ENCODE measurements at places on chromosomes 7 and 10.

DNA sequence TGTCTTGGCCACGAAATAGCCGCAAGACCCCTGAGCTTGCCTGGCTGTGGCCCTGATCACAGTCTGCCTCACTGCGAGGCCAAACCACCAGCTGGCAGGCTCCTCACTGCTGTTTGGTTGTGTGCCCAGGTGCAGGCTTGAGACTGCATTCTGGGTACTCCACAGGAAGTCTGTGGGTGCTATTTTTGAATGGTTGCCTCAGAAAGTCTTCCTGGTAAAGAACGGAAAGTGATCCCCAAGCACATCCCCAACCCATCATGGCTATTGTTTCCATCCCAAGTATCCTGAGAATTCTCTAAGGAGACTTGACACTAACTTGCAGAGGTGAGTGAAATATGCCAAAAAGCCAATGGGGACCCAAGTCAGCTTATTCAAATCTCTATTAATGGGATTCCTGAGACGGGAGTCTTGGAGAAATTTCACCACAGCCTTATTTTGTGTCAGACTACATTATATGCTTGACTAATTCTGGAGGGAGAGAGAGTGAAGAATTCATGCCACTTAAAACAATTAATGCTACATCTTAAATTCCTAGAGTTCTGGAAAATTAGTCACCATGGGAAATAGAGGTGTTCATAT lies 170.9 kb downstream of the RAMP3 start:
- DNase-seq: no peak

DNA sequence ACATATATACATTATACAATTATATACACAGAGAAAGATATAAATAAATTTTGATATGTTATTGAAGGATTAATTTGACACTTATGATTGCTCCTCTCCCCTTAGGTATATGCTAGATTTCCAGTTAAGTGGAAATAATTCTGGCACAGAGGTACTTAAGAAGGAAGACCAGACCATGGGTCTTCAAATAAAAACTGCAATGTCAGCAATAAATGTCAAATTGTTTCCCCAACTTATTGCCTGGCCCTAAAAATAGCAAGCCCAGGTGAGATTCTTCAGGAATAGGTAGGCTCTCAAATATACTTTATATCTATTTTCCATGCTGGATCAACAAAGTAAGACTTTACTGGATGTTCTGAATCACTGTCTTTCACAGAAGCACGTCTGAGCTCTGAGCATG lies 551.3 kb upstream of the STEAP1 start:
- DNase-seq: no peak

DNA sequence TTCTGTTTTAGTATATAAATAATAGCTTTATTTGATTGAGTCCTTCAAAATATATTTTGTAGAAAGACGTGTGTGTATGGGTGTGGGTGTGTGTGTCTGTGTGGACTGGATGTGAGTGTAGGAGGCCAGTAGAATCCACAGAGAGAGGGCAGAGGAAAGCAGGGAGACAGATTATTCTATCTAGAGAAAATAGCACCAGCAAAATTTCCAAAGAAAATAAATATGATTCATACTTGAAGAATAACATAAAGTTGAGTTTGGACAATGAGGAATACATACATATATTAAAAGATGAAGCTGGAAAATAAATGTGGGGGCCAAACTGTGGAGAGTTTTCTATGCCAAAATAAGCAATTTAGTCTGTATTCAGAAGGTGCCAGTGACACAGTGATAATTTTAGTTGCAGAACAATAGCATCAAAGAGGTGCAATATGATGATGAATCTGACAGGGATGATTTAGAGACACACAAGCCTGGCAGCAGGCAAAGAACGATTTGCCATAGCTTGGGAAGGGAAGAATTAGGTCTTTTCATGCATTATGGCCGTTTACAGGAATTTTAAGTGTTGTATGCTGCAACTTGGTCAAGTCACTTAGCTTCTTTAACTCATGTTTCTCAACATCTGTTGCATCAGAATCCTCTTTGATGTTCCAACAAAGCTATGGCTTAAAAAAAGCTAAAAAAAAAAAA lies 121.3 kb downstream of the SEMA3A start:
- DNase-seq: no peak

GRCh38 chr7:2120841-2121830 lies 111.6 kb downstream of the MAD1L1 start:
- no peak for DNase-seq

- no peak for DNase-seq
Observed at GRCh38 chr7:17928055-17928454, 12.2 kb downstream of the SNX13 start.

DNA sequence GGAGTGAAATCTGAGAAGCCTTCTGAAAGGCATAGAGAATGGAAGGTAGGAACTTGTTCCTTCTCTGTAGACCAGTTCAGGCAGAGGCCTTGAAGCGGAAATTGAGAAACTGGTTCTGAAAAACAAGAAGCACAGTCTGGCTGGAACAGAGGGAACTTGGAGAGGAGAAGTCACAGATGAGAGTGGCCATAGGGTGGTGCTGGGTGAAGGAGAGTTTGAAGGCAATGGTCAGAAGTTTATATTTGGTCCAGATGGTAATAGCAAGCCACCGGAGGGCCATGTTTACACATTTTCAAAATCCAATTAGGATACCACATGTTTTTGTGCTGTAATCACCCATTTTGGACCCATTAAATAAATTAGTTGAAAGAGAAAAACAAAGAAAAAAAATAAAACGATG lies 692.5 kb downstream of the INHBA start:
- DNase-seq: no peak

DNA sequence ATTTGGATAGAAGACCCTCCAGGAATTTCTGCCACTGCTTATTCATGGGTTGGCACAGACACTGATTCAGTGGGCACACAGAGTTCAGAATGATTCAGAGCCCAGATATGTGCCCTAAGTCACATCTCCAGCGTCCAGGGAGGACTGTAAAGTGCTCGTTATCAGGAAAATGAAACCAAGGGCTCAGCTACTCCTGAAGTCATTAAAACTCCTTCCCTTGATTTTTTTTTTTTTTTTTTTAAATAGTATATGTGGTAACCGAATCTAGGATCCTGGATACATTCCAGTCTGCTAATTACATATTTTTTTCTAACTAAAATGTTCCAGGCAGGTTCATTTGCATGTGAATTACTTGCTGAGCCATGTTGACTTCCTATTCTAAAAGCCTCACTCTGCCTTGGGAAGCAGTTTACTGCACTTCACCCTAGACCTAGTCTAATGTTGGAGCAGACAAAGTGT lies 34.7 kb downstream of the MET start:
- no peak for DNase-seq

DNA sequence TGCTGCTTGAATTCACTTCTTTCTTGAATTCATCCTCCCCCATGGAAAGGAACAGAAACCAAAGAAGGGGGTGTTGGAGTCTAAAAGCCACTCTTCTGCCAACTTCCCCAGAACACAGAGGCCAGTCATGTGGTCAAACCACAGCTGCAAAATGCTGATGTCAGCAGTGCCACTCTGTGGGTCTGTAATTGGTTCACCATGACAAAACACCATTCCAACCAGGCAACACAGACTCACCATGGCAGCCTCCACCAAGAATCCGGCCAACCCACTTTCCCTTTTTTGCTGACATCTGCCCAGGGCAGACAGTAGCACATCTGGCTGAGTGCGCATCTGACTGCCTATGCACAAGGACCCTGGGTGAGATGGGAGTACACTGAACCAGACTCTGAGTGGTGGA lies 16.8 kb downstream of the OSBPL3 start:
- DNase-seq: no peak

DNA sequence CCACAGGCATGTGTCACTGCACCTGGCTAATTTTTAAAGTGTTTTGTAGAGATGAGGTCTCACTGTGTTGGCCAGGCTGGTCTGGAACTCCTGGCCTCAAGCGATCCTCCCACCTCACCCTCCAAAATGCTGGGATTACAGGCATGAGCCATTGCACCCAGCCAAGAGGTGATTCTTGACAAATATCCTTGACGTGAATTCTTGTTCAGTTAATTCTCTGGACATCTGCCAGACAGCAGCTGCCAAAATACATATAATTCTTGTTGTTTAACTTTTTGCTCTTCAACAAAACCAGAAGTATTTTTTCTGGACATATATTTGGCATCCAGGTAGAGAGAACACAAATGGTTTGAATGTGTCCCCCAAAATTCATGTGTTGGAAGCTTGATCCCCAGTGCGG lies 3.2 kb downstream of the ACADSB start:
- DNase-seq: no peak

DNA sequence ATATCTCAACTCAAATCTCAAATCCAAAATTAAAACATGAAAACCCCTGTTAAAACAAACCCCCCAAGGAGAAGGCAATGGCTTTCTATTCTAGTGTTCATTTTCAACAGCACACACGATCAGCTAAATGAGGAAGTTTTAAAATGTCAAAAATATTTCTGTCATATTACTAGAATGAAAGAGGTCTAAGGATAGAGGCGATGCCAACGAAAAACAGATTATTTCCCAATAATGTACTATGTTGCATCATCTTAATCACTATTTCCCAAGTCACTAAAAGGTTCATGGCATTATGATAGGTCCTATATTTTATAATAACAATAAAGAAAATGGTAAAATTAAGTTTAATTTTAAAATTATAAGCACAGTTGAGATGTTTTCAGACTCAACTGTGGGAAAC lies 10.1 kb downstream of the CNOT4 start:
- DNase-seq: no peak

GRCh38 chr7:113608782-113609181 lies 310.0 kb downstream of the PPP1R3A start:
- no peak for DNase-seq

DNA sequence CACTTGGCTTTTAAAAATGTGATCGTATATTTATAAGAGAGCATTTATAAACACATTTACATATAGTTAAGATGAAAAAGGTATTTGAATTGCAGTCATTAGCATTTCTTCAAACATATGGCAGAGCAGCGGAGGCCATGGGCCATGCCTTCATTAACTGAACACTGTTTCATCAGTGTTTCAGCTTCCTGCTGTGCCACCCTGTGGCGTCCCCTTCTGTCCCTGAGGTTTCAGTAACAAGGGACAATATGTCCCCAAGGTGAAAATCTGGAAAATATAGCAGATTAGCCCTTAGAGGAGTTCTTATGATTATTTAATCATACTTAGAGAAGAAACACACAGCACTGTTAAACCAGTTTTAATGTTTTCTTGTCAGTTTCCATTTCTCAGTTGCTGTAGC lies 577.8 kb downstream of the ETV1 start:
- DNase-seq: no peak

- no peak for DNase-seq
Observed at GRCh38 chr7:157021871-157022680, 11.6 kb upstream of the MNX1 start.

DNA sequence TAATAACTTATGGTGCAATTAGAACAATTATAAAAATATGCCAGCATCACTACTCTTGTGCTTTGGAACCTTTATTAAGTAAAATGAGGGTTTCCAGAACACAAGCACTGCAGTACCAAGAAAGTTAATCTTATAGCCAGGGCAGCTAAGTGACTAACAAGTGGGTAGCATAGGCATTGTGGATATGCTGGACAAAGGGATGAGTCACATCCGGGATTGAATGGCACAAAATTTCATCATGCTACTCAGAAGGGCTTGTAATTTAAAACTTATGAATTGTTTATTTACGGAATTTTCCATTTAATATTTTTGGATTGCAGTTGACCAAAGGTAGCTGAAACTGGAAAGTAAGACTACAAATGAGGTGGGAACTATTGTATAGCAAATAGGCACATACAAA lies 250.6 kb downstream of the C7orf25 start:
- no peak for DNase-seq

DNA sequence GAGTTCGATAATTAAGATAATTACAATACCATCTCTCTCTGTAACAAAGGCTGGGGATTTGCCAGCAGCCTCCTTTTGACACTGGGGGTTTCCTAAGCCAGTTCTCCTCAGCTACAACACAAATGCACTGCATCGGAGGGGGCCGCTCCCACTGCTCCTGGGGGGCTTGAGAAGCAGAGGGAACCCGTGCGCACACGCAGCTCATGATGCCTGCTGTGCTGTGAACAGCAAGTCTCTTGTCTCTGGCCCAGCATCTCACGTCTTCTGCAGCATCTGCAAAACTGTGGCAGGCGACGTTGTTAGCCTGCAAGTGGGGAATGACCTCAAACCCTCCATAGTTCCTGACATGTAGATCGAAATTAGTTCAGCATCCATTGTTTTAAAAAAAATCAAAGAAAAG lies 5.5 kb downstream of the VIPR2 start:
- DNase-seq: no peak

DNA sequence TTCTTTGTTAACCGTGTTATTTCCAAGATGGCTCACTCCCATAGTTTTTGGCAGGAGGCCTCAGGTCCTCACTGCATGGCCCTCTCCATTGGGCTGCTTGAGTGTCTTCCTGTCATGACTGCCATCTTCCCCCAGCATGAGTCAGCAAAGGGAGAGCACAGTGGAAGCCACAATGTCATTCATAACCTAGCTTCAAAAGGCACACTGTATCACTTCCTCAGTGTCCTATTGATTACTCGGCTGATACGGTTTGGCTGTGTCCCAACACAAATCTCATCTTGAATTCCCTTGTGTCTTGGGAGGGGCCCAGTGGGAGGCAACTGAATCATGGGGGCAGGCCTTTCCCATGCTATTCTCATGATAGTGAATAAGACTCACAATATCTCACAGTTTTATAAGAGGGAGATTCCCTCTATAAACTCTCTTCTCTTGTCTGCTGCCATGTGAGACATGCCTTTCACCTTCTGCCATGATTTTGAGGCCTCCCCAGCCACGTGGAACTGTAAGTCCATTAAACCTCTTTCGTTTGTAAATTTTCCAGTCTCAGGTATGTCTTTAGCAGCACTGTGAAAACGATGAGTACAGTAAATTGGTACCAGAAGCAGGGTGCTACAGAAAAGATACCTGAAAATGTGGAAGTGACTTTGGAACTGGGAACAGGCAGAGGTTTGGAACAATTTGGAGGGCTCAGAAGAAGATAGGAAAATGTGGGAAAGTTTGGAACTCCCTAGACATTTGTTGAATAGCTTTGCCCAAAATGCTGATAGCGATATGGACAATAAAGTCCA lies 106.5 kb downstream of the PRLHR start:
- no peak for DNase-seq

DNA sequence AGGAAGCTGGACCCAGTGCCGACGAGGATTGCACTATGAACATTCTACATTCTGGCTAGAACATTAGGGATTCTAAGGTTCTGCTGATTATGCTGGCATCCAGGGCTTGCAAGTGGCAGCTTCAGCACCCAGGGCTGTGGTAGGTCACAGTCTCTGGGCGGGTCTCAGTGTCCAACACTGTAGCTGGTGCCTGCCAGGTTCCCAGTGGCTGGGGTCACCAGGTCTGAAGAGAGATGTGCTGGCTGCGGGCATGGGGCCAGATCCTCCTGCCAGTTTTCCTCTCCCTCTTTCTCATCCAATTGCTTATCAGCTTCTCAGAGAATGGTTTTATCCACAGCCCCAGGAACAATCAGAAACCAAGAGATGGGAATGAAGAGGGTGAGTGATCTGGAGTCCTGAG lies at the start of gene PTTG1IP2:
Gene PTTG1IP2, plus strand, starts transcription at position 86 of the 400 bp plus-strand sequence. Its CDS starts 148 bp downstream, at position 234.
- no peak for DNase-seq
